ENCODE measurements at places on chromosomes 12 and 14.

DNA sequence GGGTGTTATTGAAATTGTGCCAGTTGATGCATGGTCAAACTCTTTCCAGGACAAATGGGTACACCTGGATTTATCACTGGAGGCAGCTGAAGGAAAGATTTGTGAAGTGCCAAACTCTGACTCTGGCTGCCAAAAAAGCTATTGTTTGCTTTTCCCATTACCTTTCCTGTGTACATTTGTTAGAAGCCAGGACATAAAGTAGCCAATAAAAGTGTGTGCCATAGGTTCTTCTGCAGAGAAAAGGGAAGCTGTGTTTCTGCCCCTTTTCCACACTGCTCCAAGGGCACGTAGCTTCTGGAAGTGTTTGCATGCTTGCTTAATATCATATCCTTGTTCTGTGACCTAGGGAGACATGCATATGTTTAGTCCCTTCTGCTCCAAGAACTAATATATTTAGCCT lies 1114.4 kb downstream of the SLC16A7 start:
- DNase-seq = no peak

DNA sequence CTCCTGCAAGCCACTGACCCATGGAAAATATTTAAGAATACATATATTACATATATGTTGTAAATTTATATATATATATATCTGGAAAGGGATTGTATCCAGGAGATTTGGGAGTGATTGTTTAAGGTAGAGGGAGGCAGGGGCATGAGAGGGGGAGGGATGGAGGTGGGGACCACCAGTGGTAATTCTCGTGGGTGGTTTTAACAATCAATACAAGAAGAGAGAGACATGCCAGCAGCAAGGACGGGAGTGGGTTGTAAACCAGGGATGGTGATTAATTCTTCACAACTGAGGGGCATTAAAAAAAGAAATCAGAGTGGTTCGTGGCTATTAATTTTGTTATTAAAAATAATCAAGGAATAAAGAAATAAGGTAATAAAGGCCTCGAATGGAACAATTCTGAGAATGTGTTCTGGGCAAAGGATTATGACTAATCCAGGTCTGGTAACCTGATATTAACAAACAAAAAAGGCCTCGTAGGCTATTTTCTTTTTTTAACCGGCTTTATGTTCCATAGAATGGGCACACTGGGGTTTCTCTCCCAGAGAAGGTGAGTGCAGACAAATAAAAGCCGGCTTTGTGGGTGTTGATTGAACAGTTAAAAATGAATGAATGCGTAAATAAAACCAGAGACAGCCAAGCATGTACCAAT lies 8.3 kb upstream of the RTL1 start:
- no peak for DNase-seq

DNA sequence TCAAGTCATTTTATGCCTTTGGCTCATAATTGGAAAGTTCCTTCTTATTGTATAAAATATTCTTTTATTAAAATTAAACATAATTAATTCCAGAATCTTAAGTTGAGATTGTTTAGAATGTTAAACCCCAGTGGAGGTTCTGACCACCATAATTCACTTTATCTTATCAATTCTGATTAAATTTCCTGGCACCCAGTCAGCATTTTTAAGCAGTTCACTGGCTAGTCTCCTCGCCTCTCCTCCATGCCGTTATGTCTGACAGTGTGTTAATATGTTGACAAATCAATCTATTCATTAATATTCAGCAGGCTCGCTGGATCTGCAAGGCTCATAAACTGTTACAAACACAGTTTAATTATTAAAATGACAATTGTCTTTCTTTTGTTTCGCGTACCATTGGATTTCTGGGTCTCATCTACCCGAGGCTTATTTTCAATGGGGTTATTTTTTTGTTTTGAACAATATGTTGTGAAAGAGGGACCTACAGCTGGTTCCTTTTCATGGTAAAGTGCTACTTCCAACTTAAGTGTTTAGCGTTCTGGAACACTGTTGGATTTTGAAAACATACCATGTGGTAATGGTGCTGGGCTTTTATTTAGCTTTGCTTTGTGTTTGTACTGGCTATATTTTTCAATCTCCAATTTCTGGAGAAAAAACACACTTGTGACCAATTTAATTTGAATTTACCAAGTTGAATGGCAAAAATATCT lies 339.7 kb downstream of the PRKD1 start:
- DNase-seq = no peak

DNA sequence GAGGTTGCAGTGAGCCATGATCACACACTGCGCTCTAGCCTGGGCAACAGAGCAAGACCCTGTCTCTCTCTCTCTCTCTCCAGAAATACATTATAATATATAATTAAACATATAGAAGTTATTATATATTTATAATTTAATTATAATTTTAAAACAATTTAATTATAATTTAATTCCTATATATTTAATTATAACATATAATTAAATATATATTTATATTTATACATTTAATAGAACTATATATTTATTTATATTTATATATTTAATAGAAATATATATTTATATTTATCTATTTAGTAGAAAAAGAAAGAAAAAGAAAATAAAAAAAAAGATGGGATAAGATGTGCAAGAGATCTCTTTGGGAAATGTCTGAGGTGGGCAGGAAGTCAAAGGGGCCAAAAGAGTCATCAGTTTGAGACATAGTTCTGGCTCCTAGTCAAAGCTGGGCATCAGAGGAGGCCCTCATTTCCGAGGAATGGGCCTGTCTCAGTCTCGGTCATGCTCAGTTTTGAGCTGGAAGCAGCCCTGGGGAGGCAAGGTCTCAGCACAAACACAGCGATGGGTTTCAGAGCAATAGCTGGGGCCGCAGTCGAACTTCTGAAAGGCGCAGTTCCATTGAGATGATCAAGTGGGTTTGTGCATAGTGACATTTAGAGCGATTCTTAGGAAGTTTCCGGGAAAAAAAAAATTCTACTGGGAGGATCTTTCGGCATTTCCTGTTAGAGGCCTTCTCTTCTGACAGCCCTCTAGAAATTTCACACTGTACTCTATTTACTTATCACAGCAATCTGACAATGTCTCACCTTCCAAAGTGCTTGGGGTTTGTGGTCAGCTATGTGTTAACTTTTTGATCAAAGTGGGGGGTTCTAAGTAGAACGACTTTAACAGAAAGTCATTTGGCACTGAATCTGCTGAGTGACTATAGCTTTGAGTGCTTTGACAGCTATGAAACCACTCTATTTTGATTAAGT lies 58.7 kb upstream of the GZMB start:
- DNase-seq = no peak

DNA sequence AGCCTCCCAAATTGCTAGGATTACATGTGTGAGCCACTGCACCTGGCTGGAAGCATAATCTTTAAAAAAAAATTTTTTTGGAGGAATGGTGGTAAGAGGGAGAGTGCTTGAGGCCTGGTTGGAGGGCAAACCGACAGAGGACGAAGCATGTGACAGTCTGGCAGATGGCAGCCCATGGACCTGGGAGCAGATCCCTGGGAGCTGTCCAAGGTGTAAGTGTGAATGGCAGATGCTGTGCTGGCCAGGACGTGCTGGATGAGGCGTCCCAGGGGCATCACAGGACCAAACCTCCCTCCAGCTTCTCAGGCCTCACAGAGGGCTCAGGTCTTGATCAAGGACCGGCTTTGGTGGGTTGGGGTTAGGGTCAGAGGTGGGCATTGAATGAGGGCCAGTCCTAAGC lies 128.4 kb upstream of the NCOR2 start:
- DNase-seq = no peak

GRCh38 chr12:130424858-130425697 lies 87.4 kb downstream of the PIWIL1 start:
- no peak for DNase-seq

GRCh38 chr14:69408331-69408960 lies 10.0 kb downstream of the SLC39A9 start:
- no peak for DNase-seq

GRCh38 chr12:64745259-64745807 lies 13.9 kb downstream of the GNS start:
- DNase-seq = no peak

DNA sequence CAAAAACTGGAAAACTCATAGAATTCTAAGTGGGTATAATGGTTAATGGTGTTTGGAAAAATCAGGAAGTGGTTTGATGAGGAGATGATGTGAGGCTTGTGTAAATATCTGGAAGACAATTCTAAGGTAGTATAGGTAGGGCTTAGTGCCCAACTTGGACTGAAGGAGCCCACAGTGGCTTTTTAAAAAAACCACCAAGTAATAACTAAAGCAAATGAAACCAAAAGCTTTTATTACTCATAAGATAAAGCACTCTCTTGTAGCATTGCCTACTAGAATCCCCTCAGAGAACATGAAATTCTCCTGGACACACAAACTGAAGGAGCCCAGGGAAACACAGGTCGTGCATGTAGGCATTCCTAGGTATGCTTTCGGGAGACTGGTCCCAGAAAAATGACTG lies 324.5 kb downstream of the NELL2 start:
- no peak for DNase-seq

DNA sequence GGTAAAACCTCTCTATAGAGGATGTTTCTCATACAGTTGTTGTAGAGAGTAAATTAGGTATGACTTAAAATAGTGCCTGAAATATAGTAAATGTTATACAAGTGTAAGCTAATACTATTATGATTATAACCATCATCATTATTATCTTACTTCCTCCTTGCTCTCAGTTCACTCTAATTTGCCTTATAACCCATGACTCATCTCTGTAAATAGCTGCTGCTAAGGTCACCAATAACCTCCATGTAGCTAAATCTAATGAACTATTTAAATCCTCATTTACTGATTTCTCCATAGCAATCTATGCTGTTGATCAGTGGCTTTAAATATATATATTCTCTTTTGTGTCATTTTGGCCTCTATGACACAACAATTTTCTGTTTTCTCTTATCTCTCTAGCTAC lies 109.6 kb downstream of the RMST start:
- DNase-seq = no peak

GRCh38 chr12:19951664-19952063 lies 416.7 kb upstream of the PDE3A start:
- DNase-seq = no peak

DNA sequence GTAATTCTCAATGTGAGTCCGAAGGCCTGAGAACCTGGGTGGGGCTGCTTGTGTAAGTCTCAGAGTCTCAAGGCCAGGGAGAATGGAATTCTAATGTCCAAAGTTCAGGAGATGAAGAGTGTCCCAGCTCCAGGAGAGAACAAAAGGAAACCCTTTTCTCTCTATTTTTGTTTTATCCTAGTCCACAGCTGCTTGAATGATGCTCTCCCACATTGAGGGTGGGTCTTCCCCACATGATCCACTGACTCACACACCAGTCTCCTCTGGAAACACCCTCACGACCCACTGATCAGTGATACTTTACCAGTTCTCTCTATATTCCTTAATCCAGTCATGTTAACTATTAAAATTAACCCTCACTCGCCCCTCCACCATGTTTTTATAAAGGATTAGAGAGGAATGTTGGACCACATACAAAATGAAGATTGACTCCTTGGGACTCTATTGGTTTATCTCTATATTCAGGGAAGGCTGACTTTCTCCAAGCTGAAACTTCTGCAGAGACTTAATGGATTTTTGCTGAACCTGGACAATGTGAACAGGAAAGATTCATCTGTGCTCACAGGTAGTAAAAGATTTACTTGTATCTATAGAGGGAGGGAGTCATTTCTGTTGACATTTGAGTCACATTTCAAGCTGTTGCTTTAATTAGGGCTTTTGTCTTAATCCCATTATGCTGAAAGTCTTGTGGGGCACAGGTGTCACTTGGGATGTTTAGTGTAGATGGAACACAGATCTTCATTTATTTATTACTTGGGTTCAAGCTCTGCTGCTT lies 1061.0 kb upstream of the TMEM132C start:
- DNase-seq = no peak

Measured in CMK (cell line).